ENCODE measurements at places on chromosomes 5 and 9. TPM values are rescaled to one million over a fixed set of nuclear protein-coding genes. Genes with fewer than 3 reads are reported as not detected.

- DNase-seq, result no peak
Measured at GRCh38 chr5:15768936-15769335, 269.0 kb downstream of the FBXL7 start.

DNA sequence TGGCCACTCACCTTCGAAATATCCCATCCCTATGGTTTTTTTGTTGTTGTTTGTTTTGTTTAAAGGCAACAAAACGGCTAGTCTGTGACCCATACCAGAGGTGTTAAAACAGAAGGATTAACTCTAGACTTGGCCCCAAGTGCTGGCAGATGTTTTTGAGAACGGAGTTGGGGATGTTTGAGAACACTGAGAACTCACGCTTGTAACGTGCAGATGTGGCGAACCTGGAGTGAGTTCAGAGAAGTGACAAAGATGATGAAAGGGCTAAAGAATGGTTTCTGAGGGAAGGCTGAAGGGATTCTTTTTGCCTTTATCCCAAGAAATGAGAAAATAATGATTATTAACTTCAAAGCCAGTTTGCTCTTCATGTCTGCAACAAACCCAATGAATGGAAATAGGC is 286.5 kb downstream of the ZNF608 start:
- DNase-seq, result no peak

- no peak for DNase-seq
Measured at GRCh38 chr9:117703537-117703936, 666 bp upstream of the TLR4 start.

GRCh38 chr9:137461663-137462395 is 2.7 kb upstream of the NSMF start:
- DNase-seq, result peak; percentile 90

DNA sequence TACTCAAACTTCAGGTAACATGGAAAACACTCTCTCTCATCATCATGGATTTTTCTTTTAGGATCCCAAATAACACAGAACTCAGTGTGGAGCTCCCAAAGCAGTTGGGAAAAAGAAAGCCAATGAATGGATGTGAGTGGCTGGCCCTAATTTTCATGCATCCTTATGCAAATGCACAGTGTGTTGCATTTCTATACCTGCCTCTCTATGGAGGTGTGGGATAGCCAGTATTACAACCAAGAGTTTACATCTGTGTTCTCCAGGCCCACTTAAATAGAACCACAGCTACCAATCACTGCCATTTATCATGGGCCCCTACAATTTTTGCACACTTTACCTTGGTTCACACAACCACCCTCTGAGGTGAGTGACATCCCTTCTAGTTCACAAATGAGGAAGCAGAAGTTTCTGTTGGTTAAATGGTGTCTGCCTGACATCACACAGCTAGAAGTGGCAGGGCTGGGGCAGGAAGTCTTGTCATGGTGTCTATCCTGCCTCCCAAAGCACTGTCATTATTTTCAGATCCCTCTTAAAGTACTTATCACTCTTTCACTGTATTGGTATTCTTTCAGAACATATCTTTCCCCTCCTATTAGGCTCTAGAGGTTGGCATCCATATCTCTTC is 17.3 kb downstream of the MAMDC2 start:
- no peak for DNase-seq

- no peak for DNase-seq
Measured at GRCh38 chr9:108430655-108431054, 425.1 kb downstream of the ACTL7B start.

- DNase-seq, result no peak
Measured at GRCh38 chr9:98280574-98280973, 25.1 kb upstream of the TBC1D2 start.

- DNase-seq, result no peak
Measured at GRCh38 chr5:96322865-96323264, 110.2 kb downstream of the PCSK1 start.

- no peak for DNase-seq
Measured at GRCh38 chr9:126146254-126147145, 180.1 kb upstream of the MVB12B start.

DNA sequence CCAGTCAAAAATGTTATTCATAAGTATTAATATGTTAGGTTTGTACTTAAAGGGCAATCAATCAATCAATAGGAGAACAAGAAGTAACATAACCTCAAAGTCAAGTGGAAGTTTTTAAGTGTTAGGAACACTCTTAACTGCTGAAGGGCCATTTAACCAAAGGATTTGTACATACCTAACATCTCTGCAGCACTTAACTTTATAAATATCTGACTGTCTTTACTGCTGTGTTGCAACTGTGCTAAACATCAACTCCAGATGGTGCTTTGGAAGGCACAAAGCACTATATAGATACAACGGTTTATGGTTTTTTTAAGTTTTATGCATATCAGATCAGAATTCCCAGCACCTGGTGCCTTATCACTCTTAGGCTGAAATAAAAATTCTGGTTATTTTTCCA is 604.9 kb upstream of the PTGER4 start:
- DNase-seq, result no peak

GRCh38 chr5:159342840-159343239 is 12.6 kb upstream of the IL12B start:
- no peak for DNase-seq

DNA sequence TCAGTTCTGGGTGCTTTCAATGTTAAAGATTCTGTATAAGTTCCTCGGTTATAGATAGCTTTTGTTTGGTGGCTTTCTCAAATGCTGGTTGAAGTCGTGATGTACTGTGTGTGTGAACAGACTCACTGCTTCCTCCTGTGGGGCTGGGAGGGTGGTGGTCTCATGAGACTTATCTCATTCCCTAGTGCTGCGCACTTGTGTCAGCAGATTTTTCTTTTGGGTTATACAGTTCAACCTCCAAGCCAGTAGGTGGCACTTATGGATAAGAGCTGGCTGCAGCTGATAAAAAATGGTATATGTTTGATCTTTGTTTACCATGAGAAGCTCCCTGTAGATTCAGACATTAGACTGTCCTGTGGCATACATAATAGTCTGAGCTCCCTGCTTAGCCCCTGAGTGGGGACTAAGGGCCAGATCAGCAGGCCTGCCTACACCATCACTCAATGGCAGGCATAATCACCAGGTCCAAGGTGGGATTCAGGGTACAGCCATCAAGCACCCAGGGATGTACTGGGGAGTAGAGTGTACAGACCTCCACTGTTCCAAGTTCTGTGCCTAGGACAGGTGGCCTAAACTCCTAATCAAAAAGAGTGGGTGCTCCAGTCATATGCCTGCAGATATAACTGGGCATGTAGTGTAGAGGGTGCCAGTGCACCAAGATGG is 174.2 kb downstream of the OXCT1 start:
- DNase-seq, result no peak

GRCh38 chr9:91214867-91215266 is 146.9 kb downstream of the AUH start:
- no peak for DNase-seq

Gene SEMA6A
- 51.6 TPM for total RNA-seq

Gene FAM169A
- total RNA-seq, result 8.6 TPM

Gene SMIM33
- total RNA-seq, result 0.13 TPM

Gene KCNV2
- not detected for total RNA-seq

Gene PTGES
- total RNA-seq, result 8.9 TPM

Gene TRIM36
- total RNA-seq, result 1.8 TPM

Gene GPR150
- total RNA-seq, result 0.16 TPM

Gene SPATA31E1
- not detected for total RNA-seq

Gene GRIA1
- total RNA-seq, result 0.50 TPM

Data from kidney (tissue), 22 donors.